Fibroblast of pulmonary artery (primary cell): ENCODE measurements at places on chromosomes 3 and 15.
A peak's percentile ranks its signal among the peaks of the same experiment; 100 is the strongest.

GRCh38 chr3:194554473-194555123, 67.8 kb upstream of the ATP13A3 start:
- no peak for DNase-seq

- DNase-seq, result no peak
These were observed 396.0 kb upstream of the MCTP2 start for GRCh38 chr15:93835344-93835743.

DNA sequence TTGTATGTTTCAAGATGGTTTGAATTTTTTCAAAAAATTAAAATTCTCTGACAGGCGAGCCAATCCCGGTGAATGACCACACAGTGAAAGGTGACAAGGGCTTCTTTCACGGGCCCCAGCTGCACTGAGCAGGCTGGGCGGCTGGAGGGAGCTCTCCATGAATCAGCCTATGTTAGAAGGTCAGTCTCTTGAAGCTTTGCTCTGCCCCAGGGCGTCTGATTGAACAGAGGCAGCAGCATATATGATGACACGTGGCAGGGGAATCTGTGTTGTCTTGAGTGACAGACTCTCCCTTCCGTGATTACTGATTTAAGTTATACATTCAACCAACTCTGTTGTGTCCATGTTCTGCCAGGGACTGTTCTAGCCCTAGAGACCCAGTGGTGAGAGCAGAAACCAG, 51.5 kb downstream of the ISG20 start:
- no peak for DNase-seq

DNA sequence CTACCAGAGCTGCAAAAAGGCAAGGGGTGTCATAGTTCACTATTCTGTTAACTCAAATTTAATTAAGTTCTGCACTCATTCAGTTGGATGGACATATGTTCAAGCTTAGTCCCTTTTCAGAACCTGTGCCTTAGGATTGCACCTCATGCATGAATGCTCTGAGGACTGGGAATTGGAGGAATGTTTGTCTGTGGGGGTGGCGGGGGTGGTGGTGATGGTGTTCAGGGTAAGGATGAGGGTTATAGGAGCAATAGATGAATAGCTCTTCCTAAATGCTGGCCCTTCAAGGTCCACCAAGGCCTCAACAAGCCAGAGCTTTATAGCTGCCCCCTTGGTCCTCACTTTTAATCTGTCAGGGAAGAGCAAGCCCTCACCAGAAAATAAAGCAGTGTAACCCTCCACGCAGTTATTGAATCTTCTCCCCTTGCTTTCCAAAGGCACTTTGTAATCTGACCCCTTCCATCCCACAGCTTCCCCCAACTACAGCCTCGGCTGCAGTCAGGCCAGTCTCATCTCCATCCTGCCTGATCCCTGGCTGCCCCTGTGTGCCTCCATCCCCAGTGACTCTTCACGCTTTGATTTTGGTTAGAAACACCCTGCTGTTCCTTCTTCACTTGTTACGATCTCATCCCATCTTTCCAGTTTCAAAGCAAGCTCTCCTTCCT, 221.6 kb upstream of the LMCD1 start:
- DNase-seq, result no peak

- DNase-seq, result no peak
These were observed 204.7 kb downstream of the TBL1XR1 start for GRCh38 chr3:176992565-176992964.

- DNase-seq, result peak; percentile 39
These were observed 35.6 kb downstream of the LINGO1 start for GRCh38 chr15:77596821-77597803.

- no peak for DNase-seq
These were observed 8.1 kb upstream of the DNASE1L3 start for GRCh38 chr3:58218904-58219303.

- no peak for DNase-seq
These were observed 468.9 kb upstream of the UBE2E2 start for GRCh38 chr3:22734207-22734606.

GRCh38 chr3:175340338-175341015, 481.3 kb downstream of the NAALADL2 start:
- DNase-seq, result no peak

GRCh38 chr3:18372786-18373405, 52.2 kb downstream of the SATB1 start:
- no peak for DNase-seq

DNA sequence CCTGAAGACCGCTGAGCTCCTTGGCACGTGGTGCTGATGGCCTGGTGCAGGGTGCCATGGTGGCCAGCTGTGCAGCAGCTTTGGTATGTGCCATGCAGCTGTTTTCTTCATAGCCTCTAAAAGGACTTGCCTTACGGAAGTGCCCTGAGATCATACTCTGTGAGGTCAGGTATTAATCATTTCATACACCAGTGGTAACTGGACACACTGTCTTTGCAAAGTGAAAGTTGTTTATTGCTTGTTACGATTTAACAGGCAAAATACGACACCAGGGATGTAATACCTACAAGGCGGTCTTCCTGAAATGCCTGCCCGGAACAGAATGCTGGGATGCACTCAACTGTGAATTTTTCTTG, 184.6 kb downstream of the ATP10A start:
- no peak for DNase-seq

- DNase-seq, result no peak
These were observed 25.4 kb upstream of the LIMD1 start for GRCh38 chr3:45568848-45569762.

GRCh38 chr3:144816323-144816722, 844.7 kb downstream of the DIPK2A start:
- DNase-seq, result no peak

DNA sequence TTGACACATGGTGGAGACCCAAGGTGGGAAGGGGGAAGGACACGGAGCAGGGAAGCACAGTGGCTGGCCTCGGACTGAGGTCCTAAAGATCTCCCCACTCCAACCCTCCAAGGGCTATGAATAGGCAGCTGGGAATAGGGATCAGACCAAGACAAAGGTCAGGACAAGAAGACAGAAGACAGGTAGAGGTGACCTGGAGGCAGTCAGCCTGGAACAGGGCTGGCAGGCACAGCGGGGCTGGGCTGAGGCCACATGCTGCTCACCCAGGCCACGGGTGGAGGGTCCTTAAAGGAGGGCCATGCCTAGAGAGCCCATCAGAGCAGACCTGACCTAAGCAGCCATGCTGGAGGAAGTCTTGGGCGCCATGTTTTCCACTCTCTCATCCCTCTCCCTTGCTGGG, 2.7 kb upstream of the PLA2G4D start:
- no peak for DNase-seq

GRCh38 chr15:51185213-51186159, 90.8 kb upstream of the TNFAIP8L3 start:
- DNase-seq, result peak; percentile 25

DNA sequence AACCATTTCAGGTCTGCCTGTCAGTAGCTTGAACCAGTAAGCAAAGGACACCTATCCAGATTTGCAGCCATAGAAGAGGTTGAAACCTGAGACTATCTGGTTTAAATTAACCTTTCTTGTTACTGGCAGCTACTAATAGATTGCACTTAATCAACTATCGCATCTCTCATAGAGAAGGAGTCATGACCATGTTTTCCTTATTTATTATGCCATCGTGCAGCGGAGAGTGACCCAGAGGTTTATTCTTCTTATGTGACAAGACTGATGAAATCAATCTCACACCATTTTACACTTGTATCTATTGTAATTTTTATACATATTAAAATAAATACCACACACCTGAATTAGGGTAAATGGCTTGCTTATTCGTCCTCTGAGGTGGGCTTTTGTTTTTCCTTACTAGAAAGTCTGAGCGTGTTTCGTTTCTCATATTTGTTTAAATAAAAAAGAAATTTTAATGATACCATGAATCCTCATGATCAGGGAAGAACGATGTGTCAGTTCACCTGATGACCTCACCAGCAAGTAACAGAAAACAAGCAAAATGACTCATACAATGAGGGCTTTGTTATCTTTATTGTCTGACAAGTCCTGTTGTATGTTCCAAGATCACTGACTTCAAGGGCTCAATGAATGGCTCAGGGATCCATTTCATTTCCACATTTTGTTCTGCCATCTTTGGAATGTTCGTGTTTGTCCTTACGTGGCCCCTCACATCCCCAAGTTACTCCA, 379.5 kb upstream of the DPH6 start:
- DNase-seq, result peak; percentile 26

DNA sequence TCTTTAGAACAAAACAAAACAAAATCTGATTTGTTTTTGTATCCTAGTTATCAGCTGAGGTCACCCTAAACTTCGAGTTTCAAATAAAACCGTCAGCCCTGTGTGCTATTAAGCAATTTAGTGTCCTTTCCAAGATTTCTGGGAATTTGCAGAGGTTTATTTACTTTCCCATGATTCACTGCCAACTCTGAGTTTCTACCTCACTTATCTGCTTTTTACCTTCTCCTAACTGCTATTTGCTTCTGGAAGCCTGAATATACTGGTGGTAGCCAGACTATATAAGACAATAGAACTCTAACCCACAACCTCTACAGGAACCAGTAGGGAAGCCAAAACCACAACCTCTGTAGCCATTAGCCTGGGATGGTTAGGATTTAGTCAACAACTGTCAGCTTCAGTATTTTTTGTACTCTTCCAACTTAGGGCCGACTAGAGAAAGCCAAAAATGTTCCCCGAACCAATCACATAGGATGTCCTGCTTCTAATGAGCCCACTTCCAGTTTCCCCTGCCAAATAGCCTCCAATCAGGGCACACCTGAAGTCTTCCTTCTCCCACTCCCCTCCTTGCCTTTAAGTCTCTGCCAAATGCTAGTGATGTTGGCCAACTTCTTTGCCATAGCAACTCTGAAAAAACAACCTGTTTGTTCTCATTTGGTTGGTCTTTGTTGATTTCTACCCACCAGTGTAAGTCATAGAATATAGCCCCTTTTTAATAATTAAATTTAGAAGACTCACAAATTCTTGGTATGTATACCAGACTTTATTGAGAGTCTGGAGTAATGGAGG, 273.1 kb downstream of the ULK4 start:
- DNase-seq, result peak; percentile 82

GRCh38 chr3:125166599-125167136, 45.9 kb downstream of the SLC12A8 start:
- peak; percentile 56 for DNase-seq

GRCh38 chr3:100740207-100740606, 30.9 kb downstream of the TFG start:
- no peak for DNase-seq

DNA sequence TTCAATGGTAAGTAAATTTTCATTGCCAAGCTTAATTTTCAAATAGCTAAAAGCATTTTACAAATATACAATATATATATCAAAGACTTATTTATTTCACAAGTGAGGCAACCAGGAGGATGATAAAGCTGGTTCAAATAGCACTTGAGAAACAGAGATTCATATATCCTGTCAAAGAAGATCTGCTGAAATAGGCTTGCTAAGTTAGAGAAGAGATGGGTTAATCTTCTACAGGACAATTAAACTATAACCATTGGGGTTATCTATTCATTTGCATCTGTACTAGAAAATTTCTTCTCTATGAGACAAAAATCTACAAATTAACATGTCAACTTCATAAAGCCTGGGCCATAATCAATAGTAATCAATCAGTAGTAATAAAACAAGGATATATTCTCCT, 637.7 kb upstream of the UBE2E2 start:
- DNase-seq, result no peak

GRCh38 chr3:16373341-16373946, 108.4 kb downstream of the OXNAD1 start:
- DNase-seq, result no peak

DNA sequence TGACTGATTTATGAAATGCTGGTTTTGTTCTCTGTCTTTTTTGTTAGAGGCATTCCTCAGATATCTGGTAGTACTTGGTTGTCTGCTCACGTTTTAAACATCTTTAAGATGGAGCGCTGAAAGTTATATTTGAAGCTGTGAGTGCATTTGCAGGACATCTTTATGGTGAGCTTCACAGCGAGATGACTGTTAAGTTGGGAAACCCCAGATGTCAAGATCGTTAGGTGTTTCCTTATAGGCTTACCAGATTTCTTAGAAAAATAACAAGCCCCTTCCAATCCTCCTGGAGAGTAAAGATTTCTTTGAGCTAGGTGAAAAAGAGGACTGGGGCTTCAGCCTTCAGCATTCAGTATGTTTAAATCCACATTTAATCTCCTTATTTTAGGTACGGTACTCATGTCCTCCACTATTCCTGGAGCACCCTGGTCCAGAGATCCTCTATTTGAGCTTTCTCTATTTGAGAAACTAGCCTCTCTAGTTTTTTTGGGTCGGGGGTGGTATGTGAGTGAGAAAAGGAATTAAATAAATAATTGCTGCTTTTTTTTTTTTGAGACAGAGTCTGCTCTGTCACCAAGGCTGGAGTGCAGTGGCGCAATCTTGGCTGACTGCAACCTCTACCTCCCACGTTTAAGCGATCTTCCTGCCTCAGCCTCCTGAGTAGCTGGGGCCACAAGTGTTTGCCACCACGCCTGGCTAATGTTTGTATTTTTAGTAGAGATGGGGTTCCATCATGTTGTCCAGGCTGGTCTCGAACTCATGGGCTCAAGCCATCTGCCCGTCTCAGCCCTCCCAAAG, 72.3 kb downstream of the ZNF609 start:
- peak; percentile 28 for DNase-seq

DNA sequence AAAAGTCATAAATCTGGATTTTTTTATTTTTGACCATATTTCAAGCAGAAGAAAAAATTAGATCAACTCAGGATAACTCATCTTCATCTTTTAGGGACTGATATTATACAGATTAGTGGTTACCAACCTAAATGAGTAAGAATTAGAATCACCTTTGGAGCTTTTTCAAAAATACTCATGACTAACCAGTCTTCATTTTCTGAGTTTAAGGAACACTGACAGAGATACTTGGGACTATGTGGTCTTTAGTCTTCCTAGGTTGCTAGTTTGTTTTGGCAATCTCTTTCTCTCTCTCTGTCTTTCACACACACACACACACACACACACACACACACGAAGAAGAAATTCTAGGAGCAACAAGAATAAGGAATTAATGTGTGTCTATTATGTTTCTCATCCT, 50.1 kb downstream of the TMOD3 start:
- DNase-seq, result peak; percentile 71

DNA sequence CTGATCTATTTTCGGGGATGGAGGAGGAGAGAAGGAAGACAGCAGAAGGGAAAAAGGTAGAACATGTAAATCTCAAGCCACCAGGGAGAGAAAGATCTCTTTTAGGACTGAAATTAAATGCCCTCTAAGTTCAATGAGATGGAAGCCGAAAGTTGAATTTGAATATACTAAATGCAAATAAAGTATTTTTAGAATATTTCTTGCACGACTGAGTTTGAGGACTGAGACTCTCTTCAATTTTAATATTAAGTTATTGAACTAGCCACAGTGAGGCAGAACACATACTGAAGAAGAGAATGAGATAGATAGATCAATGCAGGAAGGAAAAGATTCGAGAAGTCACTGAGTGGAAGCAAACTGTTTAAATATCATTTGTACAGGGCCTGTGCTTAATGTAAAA, 399.9 kb upstream of the CBLB start:
- DNase-seq, result no peak

GRCh38 chr3:55455915-55456314, 31.2 kb downstream of the WNT5A start:
- DNase-seq, result no peak

DNA sequence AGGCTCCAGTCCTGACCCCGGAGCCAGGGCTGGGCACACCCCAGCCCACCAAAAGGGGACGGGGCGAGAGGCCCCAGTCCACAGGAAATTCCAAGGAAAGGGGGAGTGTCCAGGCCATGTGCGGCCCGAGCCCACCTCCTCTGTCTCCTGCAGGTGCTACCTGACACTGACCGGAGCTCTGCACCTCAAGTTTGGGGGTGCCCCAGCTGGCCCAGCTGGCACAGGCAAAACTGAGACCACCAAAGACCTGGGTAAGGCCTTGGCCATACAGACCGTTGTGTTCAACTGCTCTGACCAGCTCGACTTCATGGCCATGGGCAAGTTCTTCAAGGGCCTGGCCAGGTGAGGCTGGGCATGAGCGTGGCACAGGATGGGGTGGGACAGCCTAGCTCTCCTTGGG, 44.9 kb downstream of the DNAH1 start:
- DNase-seq, result no peak

GRCh38 chr3:177330779-177331178, 133.5 kb upstream of the TBL1XR1 start:
- no peak for DNase-seq
